ENCODE measurements at places on chromosomes 4 and X.

DNA sequence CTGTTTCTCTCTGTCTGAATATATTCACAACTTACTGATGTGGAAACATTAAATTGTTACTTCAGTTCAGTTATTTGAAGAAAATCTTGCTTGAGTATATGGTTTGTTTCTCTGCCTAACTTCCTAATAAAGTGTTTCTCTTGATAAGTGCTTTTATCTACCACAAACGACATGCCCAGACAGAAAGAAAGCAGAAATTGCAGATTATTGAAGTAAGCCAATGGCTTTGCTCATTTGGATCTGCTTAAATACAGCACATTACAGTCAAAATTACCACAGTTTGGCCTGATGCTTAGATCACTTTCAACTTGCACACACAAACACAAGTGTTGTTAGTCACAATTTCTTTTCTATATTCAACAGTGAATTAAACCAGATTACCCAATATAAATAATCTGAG lies 68.0 kb downstream of the ATOH1 start:
- DNase-seq: no peak

DNA sequence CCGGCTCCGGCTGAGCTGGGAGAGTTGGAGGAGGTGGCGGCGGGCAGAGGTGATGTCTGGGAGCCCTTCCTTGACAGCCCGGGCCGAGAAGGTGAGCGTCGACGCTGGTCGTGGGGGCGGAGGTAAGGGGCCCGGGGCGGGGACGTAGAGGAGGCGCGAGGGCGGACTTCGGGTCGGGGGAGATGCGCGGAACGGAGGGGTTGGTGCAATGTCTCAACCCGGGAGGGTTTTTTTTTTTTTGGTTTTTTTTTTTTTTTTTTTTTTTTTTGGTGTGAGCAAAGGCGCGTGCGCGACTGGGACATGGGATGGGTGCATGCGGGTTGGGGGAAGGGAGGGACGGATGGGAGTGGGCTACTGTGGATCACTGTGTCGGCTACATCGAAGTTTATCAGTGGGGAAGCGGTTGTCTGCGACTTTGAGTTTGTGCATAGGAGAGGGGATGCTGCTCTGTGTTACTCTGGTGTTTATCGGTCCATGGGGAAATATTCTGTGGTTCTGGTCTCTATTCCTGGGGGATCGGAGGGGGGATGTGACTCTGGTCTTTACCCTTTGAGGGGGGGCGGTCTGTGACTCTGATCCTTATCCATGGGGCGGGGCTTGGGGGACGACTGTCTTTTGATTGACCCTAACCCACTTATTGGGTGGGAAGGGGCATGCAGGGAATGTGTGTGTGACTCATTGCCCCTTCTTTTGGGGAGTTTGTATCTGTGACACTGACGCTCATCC lies 537 bp downstream of the RBM10 start:
- no peak for DNase-seq

DNA sequence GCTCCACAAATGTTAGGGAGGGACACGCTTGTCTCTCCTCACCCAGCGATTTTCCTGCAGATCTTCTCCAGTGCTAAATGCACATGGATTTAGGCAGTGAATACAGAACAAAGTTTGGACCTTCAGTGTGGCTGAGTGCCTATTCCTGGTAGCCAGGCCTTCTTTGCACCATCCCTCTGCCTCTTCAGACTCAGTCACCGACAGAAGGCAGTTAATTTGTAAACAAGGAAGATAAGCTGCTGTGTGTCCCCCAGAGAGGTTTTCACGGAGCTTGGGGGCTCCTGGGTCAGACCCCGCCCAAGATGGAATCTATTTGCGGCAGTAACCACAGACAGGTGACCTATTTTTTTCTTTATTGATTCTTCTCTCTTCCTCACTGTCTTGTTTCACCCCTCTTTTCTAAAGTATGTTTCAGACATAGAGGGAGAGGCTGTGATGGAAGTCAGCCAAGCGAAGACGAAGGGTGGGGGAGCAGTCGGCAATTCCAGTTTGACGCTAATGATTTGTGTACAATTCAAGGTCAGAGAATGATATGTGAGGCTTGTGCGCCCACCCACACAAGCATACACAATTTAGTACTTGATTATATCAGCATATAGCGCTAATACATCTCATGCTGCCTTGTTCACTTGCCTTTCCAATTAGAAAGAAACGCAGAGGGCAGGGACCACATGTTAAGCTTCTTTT lies 200.8 kb downstream of the MGST2 start:
- no peak for DNase-seq

GRCh38 chr4:86855572-86855971 lies 6.4 kb upstream of the SLC10A6 start:
- no peak for DNase-seq

DNA sequence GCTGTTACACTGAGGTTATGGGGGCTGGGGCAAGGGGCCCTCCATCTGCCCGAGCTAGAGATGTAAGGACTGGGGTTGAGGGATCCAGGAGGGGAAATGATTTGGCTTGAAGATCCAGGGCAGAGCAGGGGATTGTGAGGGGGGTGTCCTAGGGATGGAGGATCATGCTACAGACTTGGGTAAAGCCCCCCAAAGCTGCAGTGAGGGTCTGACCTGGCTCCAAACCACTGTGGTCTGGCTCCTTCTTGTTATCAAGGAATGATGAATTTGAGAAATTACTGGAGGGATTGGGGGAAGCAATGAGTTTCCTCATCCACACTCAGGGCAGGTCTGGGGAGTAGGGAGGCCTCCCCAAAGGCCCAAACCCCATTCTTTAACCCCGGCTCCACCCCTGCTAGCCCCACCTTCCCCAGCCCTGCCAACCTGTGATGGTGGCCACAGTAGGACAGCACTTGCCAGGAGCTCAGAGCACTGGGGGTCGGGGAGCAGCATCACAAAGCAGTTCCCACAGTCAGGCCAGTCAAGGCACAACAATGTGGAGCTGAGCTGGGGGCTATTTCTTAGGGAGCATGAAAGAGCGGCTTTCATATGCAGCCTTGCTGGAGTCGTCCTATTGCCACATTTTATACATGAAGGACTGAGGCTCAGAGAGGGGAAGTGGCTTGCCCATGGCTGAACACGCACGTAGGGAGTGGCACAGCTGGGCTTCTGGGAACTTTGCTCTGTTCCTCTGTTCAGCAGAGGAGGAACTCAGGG lies 165.5 kb downstream of the EFNB1 start:
- DNase-seq: no peak

GRCh38 chrX:124268099-124268498 lies 64.4 kb upstream of the TEX13D start:
- DNase-seq: no peak

GRCh38 chr4:120088507-120088906 lies 21.9 kb upstream of the MAD2L1 start:
- no peak for DNase-seq

Measured in chondrocyte (in vitro differentiated cells).